Hematopoietic multipotent progenitor cell treated with erythropoietin and hydrocortisone succinate and interleukin-3 and kit ligand, for 4 days (in vitro differentiated cells): ENCODE measurements at places on chromosomes 4 and X.

DNA sequence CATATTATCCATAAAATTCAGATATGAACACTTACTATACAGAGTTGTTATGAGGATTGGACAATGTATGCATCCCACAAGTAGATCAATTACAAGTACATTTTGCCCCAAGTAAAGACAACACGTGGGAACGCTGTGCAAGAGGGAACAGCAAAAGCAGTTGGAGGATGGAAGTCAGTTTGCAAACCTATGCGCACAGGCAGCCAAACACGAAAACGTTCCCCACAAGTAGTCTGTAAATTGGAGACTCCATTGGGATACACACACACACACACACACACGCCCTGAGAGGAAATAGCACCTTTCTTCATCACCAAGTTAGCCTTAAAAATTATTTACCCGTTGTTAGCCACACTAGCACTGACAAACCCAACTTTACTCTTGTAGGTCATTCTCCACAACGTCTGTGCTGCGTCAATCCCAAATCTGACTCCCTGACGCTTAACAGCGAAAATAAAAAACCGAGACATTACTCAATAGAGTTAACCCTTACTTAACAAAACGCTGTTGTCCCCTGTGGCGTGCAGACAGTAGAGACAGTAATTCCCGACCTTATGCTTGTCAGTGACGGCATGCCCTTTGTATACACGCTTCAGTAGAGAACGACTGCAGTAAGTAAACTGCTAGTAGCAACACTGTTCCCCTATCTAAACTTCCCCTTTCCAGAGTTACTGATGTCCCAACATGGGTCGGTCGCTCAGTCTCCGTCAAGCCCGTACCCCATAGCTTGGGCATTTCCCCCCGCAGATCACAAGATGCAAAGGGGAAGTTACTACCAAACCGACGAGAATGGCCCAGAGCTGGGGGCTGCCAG is 730 bp downstream of the MANBA start:
- DNase-seq: peak; percentile 95

DNA sequence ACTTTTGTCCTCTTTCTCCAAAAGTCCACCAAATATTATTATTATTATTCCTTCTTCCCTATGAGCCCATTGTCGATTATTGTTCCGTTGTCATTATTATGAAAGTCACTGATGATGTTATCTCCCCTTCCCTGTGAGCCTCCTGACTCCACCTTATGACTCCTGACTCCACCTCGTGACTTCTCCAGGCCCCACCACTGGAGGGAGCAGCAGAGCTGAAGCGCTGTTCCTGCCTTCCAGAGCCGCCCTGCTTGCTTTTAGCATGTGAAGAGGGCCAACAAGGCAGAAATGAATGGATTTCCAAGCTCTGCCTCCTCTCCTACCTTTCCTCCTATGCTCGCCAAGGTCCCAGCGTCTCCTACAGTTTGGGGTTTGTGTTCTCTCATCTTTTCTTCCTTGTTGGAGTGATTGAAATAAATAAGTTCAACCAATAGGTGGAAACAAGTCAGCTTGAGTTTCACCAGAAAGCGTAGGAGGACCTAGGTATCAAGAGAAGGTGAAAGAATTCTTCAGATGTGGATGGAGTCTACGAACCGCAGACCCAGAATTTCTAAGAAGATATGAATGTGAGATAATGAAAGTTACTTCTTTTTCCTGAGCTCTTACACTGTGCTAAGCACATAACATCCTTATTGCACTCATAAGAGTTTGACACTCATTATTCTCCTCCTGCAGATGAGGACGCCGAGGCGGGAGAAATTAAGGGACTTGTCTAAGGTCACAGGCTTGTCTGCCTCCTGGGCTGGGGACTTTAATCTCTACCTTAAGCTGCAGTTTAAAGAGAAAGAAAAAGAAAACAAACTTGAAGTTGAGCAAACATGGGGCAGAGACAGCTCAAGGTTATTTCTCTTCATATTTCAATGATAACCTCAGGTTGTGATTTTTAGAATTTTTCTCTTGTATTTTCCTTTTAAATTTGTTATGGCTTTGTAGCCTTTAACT is 26.1 kb downstream of the IGSF1 start:
- peak; percentile 31 for DNase-seq

DNA sequence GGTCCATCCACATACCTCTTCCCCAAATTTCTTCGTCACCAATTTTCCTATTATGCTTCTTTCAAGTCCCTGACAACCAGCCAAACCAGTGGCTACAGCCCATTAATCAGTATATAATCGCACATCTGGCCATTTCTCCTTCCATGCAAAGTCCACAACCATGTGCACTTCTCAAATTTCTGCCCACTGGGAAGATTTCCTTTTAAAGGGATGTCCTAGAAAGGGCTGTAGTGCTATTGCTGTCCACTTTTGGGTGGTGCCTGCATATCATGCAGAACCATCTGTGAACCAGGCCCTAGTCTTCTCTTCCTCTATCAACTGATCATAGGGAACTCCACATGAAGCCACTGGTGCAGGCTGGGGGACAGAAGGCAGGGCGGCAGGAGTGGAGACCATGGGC is 55.2 kb upstream of the MID1IP1 start:
- DNase-seq: peak; percentile 1

DNA sequence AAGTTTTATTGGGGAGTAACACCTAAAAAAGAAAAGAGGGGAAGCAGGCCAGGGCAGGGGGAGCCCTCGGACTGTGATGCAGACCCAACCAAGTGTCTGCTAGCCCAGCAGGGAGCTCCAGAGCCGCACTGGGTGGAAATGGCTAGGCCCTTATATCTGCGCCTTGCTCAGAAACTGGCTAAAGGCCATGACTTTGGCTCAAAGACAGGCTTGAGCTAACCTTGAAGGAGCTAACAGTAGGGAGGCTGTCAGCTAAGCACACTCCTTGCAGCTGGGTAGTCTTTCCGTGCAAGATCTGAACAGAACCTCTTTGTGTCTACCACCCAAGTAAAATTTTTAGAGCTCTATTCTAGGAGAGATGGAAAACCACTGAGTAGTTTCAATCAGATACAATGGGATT is 43.0 kb downstream of the SEPSECS start:
- no peak for DNase-seq

DNA sequence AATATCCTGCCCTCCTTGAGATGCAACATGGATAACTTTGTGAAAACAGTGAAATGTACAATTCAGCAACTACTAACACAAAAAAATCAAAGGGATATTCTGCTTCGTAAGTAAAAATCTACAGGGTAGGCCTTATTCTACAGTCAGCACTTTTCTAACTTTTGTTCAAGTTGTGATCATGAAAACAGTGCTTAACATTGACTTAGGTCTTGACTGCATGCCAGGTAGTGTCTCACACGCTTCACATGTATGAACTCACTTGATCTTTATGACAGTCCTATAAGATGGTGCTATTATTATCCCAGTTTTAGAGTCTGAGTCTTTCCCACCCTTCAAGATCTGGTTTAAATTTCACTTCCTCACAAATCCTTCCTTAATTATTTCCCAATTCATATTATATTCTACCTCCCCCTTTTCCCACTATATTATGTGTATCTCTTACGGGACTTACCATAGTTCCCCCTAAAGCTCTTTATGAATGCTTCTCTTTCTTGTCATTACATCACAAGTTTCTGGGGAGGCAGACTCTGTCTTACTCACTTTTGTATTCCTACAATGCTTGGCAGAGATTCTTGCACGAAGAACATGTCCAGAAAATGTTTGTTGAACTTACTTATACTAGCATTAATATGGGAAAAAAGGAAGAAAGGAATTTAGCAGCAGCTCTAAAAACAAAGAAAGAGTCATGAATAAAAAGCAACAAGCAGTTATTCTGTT is 179.8 kb downstream of the SCFD2 start:
- DNase-seq: no peak

DNA sequence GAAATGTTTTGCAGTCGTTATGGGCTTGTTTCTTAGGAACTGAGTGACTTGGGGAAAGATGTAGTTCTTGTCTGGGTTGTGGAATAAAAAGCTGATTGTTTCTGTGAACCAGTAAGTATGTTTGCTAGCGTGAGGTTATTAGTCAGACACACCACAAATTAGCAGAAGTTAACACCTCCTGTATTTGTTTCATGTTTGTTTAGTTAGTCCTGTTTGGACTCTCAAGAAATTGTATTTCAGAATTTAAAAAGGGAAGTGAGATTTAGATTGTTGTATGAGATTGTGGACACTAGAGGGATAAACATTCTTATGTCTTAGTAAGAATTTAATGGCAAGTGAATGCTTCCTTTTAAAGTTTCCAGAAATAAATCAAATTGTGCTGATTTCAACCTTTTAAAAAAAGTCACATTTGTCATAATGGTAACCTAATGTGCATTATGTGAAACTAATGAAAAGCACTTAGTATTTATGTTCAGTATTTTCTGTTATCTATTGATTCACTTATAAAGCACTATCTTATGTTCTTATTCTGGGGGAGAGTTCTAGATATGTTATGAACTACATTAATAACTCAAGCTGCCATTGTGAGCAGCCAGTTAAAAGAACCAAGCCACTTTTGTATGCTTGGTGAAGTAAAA is 25.6 kb downstream of the ATP10D start:
- DNase-seq: peak; percentile 62

- DNase-seq: no peak
Observed at GRCh38 chr4:127155116-127155515, 477.6 kb upstream of the INTU start.

DNA sequence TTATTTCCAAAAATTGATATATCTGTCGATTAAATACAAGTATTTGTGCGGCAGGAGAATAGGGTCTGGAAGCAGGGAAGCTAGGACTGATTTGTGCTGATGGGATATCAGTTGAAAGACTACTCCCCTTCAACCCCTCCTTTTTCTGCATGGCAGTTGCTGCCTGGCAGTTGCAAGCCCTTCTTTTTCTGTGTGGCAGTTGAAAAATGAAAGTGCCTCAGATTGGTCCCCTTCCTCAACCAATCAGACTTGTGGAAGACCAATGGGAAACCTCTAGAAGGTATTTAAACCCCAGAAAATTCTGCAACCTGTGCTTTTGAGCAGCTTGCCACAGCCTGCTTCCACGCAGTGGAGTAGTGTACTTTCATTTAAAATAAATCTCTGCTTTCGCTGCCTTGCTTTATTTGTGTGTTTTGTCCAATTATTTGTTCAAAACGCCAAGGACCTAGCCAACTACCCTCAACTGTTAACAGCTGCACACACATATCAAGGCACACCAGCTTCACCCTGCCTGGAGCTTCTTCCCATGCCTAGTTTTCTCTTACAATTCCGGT is 1.5 kb upstream of the TMA16 start:
- peak; percentile 41 for DNase-seq

DNA sequence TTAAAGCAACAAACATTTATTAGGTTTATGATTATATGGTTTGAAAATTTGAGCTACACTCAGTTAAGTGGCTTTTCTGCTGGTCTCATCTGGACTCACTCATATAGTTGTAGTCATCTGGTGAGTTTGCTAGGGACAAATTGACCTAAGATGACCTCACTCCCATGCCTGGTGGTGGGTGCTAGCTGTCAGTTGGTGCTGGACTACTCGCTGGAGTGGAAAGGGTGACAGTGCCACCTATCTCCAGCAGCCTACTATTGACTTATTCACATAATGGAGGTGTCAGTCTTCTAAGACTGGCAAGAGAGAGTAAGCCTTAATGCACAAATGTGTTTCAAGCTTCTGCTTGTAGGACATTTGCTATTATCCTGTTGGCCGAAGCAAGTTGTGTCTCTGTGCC is 88.2 kb downstream of the TASL start:
- peak; percentile 7 for DNase-seq

GRCh38 chr4:73006286-73006990 is 63.1 kb downstream of the COX18 start:
- DNase-seq: no peak

DNA sequence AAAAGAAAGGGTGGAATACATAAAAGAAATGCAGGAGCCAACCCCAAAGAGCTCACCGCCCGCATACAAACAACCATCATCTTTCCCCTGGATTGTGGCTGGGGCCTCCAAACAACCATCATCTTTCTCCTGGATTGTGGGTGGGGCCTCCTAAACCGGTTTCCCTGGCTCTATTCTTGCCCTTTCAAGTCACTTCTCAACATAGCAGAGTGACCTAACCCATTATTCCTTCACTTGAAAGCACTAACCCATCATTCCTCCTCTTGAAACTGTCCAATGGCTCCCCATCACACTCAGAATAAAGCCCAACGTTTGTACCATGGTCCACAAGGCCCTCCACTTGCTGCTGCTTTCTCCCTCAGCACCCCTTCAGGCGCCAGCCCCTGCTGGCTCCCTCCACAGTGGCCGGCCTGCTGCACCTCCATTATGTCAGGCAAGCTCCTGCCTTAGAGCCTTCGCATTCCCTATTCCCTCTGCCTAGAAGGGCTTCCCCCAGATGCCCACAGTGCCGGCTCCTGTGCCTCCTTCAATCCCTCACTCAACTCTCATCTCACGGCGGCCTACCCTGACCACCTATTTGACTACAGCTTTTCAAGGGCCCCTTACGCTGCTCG is 24.1 kb downstream of the SMIM43 start:
- DNase-seq: no peak

- no peak for DNase-seq
Observed at GRCh38 chr4:135976860-135977259, 1555.4 kb downstream of the PCDH18 start.

- DNase-seq: no peak
Observed at GRCh38 chr4:25756503-25756902, 100.9 kb downstream of the SLC34A2 start.

DNA sequence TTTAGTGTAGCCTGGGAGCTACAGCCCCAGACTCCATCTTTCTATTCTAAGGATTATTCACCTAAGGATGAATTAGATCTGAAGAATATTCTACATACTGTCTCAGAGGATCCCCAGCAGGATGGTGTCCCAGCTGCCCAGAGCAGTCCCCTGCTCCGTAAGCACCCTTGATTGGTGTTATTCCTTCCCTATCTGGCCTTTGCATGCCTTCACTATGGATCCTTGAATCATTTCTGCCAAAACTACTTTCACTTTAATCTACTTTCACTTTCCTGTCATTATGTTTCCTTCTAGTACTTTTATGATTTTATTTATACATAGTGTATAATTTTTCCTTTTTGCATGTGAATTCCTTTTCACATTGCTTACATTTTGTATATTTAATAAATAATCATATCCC is 39.2 kb downstream of the ARHGAP24 start:
- no peak for DNase-seq

DNA sequence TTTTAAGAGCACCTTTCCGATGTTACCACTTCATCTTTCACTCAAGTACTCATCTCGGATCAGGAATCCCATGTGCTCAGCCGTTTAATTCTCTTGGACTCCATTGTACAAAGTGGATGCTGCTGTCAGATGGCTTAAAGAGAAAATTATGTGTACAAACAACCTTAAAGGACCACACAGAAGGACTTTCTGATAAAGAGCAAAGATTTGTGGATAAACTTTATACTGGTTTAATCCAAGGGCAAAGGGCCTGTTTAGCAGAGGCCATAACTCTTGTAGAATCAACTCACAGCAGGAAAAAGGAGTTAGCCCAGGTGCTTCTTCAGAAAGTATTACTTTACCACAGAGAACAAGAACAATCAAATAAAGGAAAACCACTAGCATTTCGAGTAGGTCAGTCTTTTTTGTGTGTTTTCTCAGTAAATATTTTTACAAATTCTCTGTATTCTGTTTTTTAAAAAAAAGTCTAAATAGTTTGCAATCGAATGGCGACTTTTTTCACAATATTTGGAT is 20.1 kb downstream of the MMAA start:
- DNase-seq: no peak
